ENCODE measurements at places on chromosomes 7 and 10.

DNA sequence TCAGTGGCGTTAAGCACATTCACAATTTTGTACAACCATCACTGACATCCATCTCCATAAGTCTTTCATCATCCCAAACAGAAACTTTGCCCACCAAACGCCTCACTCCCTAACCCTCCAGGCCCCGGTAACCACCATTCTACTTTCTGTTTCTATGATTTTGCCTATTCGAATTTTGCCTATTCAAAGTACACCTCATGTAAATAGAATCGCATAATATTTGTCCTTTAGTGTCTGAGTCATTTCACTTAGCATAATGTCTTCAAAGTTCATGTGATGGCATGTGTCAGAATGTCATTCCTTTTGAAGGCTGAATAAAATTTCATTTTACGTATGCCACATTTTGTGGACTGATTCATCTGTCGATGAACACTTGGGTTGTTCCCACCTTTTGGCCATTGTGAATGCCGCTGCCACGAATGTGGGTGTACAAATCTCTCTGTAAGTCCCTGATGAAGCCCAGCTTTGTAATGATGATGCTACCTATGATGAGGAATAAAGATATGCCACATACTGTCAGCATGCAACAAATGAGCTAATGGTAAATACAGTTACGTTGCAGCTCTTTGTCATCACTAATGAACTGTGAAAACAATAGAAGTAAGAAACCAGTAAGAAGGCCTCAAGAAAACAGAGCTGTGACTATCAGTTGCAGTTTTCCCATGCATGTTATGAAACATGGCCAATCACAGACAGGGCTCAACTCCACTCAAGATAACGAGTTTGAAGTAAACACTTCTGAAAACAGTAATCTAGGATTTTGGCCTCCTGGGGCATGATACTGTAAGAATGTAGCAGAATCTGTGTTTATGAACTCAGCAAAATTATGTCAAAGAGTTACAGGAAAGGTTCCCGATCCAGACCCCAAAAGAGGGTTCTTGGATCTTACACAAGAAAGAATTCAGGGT, 120.0 kb downstream of the ADAM12 start:
- DNase-seq, result no peak

DNA sequence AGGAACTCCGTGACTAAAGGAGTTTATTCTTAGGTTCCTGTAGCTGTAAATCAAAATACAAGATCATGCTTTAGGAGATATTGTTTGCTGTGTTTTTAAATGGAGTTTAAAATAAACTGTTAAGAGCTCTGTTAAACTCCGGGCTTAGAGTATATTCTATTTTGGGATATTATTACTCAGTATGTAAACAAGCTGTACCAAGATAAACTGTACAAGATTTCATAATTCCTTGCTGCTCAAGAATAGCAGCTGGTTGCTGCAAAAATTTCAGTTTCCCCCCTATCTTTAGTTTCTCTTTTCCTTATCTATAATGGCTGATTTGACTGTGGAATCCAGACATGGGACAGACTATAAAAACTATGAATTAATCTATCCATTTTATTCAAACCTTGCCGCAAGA, 215.7 kb downstream of the HTR7 start:
- no peak for DNase-seq

- DNase-seq, result no peak
Measured at GRCh38 chr7:141889321-141889720, 26.9 kb upstream of the OR9A4 start.

DNA sequence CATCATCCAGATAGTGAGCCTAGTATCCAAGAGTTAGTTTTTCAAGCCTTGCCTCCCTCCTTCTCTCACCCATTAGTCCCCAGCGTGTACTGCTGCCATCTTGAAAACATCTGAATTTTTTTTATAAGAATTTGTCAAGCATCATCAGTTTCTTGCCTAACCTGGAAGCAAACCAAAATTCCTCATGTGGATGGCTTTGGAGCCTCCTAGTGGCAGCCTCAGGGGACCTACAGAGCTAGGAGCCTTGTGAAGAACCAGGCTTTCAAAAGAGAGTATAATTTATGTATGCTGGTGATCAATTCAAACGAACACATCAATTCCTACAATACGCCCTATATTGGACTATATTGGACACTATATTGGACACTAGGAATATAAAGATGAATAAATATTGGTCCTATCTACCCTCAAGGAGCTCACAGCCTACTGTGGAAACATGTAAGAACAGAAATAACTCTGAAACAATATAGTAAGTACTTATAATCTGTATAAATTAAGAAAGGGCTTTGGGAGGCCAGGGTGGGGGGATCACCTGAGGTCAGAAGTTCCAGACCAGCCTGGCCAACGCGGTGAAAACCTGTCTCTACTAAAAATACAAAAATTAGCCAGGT, 63.4 kb downstream of the HPSE2 start:
- DNase-seq, result no peak

DNA sequence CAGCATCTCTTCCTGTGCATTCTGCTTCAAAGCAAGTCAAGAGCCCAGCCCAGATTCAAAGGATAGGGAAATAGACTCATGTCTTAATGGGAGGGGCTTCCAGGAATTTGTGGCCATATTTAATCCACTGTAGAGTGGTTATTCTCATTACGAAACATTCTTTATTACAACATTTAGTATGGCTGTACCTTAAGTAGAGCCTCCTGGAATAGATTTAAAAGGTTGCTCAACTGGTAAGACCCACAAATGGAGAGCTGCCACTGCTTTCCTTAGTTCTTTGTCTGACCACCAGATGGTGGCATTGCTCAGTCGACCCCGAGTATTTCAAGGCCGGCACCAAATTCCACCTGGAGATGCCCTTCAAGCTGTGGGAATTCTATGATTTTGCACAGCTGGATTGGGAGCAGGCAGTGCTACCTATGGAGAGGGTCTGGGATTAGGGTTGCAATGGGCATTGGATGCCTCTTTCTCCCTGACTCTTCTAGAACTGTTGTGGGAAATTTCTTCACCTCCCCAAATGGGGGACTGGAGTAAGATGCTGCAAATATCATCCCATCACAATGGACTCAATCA, 102.2 kb downstream of the RBM20 start:
- peak; percentile 16 for DNase-seq

DNA sequence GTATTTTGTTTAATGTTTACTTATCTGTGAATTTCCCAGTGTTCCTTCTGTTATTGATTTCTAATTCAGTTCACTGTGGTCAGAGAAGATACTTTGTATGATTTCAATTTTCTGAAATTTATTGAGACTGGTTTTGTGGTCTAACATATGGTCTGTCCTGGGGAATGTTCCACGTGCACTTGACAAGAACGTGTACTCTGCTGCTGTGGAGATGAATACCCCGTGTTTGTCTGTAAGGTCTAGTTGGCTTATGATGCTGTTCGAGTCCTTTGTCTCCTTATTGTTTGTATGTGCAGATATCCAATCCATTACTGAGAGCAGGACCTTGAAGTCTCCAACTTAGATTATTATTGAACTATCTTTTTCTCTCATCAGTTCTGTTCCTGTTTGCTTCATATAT, 371.5 kb upstream of the MYO3A start:
- no peak for DNase-seq

GRCh38 chr10:29119374-29119773, 169.5 kb upstream of the LYZL1 start:
- no peak for DNase-seq

DNA sequence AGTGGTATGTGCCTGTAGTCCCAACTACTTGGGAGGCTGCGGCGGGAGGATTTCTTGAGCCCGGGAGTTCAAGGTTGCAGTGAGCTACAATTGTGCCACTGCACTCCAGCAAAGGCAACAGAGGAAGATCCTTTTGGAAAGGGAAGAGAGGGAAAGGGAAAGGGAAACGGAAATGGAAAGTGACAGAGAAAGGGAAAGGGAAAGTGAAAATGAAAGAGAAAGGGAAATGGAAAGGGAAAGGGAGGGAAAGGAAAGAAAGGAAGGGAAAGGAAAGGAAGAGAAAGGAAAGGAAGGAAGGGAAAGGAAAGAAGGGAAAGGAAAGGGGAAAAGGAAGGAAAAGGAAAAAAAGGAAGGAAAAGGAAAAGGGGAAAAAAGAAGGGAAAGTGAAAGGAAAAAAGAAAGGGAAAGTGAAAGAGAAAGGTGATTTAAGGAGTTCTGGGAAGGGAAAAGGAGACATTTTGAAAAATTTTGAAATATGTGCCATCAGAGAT, 2.3 kb upstream of the ZC3HAV1 start:
- no peak for DNase-seq

- no peak for DNase-seq
Measured at GRCh38 chr10:18104223-18104872, 35.9 kb upstream of the CACNB2 start.

GRCh38 chr10:22599048-22599561, 115.3 kb downstream of the PIP4K2A start:
- no peak for DNase-seq

DNA sequence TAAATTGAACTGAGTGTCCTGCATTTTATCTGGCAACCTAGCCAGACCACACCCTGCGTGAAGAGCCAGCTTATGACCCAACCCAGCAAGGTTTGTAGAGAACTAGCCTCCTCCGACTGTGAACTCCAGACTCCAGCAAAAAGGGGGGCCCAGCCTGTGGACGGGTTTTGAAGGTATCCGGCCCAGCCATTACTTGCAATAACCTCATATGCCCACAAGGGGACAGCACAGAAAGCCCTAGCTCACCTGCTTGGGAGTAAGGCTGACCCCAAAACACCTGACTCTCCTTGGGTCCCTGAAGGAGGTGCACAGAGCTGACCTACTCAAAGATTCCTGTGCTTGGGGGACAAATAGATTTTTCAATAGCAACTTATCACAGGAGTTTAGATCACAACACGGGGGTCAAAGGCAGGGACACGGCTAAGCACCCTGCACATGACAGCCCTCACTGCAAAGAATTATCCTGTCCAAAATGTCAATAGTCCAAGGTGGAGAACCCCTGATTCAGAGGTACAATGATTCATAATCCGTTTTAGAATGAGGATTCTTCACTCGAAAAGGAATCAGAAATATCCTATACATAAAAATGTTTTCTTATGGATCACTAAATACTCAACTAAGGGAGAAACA, 4.6 kb downstream of the TRPV6 start:
- no peak for DNase-seq

DNA sequence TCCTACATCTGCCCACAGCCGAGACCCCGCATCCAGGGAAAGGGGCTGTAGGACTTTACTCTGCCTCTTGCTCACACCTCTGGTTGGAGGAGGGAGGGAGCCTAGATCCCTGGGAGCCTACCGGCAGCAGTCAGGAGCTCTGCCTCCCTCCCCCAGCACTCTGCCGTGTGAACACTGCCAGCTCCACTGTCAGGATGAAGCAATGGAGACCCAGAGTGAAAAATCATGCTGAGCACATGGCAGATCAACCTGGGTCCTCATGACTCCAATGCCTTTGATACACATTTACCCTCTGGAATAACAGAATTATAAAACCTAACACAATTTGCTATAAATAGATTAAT, 477.7 kb downstream of the TNS3 start:
- no peak for DNase-seq

- no peak for DNase-seq
Measured at GRCh38 chr10:127426746-127427145, 122.4 kb upstream of the NPS start.

GRCh38 chr7:152464312-152465118, 28.7 kb upstream of the KMT2C start:
- DNase-seq, result peak; percentile 68

GRCh38 chr7:16189026-16189715, 232.2 kb downstream of the CRPPA start:
- no peak for DNase-seq

DNA sequence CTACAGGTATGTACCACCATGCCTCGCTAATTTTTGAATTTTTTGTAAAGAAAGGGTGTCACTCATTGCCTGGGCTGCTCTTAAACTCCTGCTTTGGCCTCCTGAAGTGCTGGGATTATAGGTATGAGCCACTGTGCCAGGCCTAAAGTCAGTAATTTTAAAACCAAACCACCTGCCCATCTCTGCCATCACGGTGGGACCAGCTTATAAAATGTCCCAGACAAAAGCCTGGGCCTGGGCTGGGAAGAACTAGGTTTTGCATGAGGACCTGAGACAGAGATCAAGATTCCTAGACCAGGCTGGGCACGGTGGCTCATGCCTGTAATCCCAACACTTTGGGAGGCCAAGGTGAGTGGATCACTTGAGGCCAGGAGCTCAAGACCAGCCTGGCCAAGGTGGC, 395.6 kb downstream of the CALN1 start:
- DNase-seq, result no peak

DNA sequence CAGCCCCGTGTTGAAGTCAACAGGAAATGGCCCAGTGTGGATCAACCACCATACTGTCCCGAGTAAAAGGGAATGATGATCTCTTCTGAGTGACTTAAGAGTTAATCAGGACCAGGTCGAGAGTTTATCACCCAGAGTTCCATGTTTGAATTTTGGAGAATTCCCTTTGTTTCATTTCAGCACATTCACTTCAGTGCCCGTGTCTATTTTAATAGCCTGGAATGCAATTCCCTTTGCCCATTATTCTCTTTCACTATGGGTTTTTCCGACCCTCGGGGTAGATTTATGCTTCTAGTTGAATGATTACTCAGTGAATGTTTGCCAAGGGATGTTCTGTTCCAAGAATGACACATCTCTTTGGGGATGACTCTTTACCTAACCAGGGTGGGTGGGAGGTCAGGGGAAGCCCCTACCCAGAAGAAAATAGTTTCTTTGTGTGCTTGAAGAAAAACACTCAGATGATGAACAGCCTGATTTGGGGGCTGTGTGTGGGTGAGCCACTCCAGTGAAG, 594.9 kb downstream of the INHBA start:
- no peak for DNase-seq

- DNase-seq, result no peak
Measured at GRCh38 chr10:115871855-115872254, 401.2 kb downstream of the GFRA1 start.

GRCh38 chr7:91079487-91079886, 184.7 kb upstream of the FZD1 start:
- DNase-seq, result no peak

- DNase-seq, result no peak
Measured at GRCh38 chr10:8840356-8840755, 785.9 kb downstream of the GATA3 start.

DNA sequence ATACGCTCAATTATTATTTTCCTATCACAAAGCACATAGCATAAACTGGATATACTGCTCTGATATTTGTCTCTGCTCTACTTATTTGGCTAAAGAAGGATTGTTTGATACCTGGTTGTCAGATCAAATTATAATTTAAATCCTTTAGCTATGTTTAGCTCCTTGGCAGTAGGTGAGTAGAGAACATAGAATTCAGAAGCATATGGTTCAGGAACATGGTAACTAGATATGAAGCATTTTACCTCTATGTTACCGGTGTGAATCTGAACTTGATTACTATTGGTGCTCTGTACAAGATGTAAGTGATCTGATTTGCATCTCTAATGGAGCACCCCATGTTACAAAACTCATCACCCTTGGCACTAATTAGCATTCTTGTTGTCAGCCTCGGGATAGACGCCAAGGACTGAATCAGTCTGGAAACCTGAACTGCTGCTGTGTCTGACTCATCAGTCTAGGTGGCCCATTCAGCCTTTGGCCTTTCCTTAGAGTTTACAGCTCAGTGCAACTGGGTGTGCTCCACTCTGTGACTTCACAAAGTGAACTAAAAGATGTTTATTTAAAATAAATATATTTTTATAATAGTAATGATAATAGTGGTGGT, 12.3 kb upstream of the MYPN start:
- DNase-seq, result no peak

GRCh38 chr7:154987571-154987970, 15.4 kb downstream of the PAXIP1 start:
- no peak for DNase-seq

GRCh38 chr7:121401896-121402295, 5.8 kb upstream of the FAM3C start:
- DNase-seq, result no peak
